ENCODE measurements at places on chromosomes 6 and 20.

GRCh38 chr20:44069203-44070011 lies 117.6 kb downstream of the JPH2 start:
- no peak for DNase-seq

- no peak for DNase-seq
Measured at GRCh38 chr6:138796771-138797170, 884 bp downstream of the ECT2L start.

GRCh38 chr6:41429506-41430504 lies 94.4 kb downstream of the NCR2 start:
- no peak for DNase-seq

DNA sequence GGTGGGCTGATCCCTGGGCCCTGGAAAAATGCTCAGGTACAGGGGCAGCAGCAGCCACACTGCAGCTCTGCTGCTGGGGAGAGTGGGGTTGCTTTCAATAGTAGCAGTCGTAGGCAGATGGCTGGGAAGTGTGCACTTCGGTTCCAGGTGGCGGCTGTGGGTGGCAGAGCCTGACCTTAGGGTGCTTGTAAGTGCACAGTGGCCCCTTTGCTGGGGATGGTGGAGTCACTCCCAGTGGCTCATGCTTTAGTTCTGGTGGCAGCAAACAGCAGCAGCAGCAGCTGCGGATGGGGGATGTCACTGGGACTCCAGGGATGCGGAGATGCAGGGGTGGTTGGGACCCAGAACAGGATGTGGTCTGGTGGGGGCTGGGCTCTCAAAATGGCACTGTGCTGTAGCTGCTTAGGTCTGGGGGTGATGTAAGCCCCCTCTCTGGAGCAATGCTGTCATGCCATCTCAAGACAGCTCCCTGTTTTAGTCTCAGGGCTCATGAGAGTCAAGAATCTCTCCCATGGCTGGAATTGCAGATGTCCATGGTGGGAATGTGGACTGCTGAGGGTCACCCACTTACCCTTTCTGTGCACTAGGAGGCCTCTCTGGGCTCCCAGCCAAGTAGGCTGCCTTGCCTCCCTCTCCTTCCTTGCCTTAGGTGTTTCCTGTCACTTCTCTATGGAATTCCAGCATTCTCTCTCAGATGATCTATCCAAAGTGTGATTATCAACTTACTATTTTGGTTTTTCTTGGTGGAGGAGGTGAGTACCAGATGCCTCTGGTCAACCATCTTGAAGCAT lies 146.7 kb upstream of the SLC22A23 start:
- DNase-seq: no peak

- DNase-seq: no peak
Measured at GRCh38 chr6:31227143-31227542, 44.7 kb downstream of the HLA-C start.

GRCh38 chr20:16692442-16692841 lies 37.4 kb upstream of the SNRPB2 start:
- no peak for DNase-seq

GRCh38 chr20:62349556-62350097 lies 17.5 kb downstream of the LAMA5 start:
- no peak for DNase-seq

- DNase-seq: no peak
Measured at GRCh38 chr20:6061544-6061943, 7.7 kb upstream of the LRRN4 start.

GRCh38 chr6:16519265-16520242 lies 241.7 kb downstream of the ATXN1 start:
- no peak for DNase-seq

- no peak for DNase-seq
Measured at GRCh38 chr6:28871335-28872156, 52.2 kb downstream of the TRIM27 start.

DNA sequence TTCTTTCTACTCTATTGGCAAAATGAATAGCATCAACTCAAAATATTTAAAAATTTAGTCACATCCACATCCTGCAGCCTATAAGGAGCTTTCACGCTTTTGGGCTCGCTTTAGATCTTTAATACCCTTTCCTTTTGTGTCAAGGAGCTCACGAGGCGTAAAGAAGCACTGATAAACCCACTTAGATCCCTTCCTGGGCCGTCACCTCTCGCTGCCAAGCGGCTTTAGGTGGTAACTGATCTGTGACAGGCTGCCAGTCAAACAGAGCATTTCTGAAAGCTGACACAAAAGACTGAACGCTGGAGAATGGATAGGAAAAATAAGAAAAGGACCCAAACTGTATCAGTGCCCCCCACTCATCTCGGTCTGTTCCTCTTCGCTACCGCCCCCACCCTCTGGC lies 385.7 kb upstream of the MMS22L start:
- DNase-seq: no peak

- DNase-seq: no peak
Measured at GRCh38 chr6:105488516-105489215, 85.8 kb upstream of the PREP start.

- no peak for DNase-seq
Measured at GRCh38 chr6:159074876-159075275, 30.1 kb upstream of the TAGAP start.

GRCh38 chr6:107972413-107973096 lies 14.5 kb upstream of the SEC63 start:
- DNase-seq: no peak

DNA sequence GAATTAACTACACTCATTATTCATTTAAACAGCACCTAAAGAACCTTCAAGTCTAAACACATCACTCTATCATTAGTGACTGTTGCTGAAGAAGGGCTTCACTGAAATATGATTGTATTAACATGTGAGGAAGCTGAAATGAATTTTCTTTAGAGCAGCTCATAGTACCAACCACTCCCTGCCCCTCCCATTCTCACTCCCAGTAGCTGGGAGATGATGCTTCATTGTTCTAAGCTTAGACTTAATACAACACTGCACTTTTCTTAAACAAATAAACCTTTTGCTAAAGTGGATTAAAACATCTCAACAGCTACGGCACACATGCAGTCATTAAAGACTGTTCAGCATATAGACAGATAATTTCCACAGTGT lies 63.1 kb downstream of the ATXN1 start:
- DNase-seq: no peak

DNA sequence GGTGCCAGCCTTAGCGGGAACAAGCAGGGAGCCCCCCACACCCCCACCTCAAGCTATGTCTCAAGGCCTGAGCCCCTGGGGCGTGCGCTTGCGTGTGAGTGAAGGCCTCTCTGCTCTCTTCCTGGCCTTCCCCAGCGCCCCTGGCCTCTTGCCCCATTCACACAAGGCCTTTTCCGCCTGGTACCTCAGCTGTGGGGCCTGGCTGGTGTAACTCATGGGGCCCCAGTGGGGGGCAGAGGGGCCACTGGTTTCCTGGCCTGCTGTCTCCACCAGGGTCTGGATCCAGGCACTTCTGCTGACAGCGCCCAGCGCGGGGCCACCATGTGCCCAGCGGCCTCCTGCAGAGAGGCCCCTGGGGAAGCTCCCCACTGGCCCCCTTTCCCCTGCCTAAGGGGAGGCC lies 34.7 kb downstream of the GNAS-AS1 start:
- no peak for DNase-seq

DNA sequence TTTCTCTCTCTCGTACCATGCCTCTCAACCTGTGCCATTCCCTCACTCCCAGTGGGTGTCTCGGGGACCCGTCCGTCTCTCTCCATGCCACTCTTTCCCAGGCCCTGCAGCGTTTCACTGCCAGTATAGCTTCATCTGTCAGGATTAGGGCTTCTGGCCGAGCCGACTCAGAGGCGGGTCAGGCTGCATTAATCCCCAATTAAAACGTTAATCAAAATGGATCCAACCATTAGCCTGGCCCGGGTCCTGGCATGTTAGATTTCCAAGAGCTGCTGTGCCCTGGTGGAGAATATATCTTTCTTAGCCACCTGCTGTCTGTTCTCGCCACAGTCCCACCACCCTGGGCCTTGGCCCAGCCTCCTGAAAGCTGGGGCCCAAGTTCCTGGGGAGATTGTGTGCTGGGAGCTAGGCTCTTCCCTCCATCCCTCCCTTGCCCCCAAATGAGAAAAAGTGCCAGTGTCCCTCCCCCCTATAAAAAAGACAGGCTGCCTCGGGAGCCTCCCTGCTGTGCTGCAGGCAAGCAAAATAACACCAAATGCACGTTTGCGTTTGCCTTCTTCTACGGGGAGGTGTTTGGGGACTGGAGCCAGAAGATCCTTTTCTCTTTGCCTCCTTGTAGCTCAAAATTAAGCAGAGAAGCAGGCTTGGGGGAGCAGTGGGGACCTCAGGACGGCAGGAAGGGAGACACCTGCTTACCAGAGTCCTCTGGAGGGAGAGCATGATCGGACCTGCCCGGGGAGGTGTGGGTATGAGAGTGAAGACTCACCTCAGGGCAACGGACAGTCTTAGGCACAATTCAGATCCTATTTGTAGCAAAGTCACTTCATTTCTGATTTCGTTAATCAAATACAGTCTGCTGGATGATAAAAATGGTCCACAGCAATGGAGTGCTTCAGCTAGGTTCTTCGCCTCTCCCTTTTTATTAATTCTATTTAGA lies 3.0 kb downstream of the KCNG1 start:
- no peak for DNase-seq

DNA sequence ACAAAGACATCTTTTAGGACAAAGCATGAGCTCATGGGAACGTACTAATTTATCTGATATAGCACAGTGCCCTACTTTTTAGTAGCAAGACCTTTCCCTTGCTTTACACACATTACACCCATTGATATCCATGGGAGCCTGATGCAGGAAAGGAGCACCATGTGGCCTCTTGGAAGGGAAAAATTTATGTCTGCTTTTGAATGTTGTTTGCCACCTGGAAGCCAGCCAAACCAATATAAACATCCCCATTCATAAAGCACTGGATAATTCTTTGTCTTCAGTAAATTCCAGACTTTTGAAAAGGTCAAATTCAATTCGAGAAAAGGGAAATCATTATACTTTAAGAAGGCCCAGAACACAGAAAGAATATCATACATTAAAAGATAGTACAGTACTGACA lies 152.3 kb upstream of the BEND6 start:
- DNase-seq: no peak

DNA sequence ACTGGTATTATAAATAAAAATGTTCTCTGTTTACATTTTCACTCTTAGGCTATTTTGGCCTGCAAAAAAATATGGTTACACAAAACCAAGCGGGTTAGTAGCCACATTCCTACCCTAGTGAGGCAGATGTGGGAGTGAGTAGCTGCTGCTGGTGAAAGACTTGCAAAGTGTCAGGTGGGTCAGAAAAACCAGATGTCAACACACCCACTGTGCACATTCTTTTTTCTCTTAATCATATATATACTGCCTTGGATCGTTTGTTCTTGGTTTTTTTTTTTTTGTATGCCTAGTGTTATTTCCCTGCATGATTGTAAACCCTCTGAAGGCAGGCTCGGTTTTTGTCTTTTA lies 68.0 kb upstream of the TFB1M start:
- no peak for DNase-seq

DNA sequence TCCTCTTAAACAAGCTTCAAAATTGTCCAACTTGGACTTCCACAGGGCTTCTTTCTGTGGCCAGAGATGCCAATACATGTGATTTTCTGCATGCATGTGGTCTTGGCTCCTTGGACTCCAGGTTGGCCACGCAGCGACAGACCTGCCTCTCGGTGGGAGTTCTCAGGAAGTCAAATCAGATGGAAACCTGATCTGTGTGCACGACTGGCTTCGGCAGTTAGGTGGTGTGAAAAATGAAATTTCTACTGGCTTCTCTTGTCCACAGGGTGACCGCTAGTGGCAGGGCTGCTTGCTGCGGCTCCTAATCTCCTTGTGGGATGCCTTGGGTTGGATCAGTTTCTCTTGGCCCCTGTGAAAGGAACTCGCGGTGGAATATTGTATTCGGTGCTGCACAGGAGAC lies 57.3 kb downstream of the PHACTR3 start:
- DNase-seq: no peak

DNA sequence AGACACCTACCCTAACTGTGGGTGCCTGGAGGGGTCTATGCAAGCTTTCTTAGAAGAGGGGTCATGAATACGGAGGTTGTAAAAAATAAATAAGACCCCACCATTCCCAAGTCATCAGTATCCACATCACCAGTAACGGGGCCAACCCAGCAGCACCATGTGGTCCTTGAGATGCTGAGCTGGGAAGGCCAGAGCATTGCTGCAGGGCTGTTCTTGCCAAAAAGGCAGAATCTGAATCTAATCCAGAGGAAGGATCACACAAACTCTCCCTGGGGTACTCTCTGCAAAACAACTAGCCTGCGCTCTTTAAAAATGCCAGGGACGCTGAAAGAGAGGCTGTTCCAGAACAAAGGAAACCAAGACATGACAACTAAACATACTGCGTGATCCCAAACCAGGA lies 43.2 kb downstream of the SSR1 start:
- DNase-seq: no peak

GRCh38 chr6:112439010-112439409 lies 91.9 kb downstream of the RFPL4B start:
- DNase-seq: no peak

DNA sequence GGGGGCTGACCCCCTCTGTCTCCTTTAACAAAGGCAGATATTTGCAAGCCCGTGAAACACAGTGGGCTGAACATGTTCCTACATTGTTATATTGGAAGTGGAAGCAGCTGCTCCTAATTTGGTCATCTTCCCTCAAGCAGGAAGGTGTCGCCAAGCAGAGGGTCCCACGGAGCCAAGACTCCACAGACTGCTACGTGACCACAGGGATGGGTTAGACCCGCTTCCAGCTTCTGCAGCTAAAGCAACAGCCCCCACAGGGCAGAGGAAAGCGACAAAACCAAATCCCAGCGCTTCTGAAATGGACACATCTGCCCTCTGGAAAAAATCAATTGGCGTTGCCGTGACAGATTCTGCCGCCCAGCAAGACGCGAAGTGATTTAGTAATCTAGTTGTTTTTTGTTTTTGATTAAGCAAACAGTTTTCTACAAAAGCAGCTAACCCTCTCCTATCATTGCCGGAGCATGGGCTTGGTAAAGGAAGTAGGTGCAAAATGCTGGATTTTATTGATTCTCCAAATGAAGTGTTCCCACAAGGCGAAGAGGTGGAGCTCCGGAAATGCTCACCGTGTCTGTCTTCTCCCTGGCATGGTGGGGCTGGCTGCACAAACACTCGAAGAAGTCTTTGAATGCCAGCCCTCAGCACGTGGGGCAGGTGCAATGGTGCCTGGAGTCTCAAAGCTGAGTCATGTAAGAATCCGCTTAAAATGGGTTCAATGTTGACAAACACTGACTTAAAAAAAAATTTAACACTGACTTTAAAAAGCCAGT lies 79.4 kb upstream of the FRMD1 start:
- DNase-seq: no peak

DNA sequence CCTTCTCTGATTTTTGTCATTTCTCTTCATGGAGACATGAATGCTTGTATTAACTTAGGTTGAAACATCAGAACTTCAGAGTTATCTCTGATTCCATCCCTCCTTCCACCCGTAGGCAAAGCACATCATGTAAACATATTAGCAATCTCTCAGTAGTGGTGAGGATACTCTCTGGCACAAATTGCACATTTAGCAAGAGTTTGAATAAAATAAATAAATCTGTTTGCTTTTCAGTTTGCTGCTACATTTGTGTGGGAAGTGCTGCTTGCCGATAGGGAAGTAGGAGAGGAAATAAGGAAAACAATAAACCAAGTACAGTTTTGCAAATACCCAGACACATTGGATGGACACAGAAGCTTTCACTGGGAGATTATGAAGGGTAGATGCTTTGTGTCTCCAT lies 359.0 kb downstream of the BCKDHB start:
- DNase-seq: no peak

GRCh38 chr6:32858194-32858593 lies 4.2 kb downstream of the PSMB9 start:
- DNase-seq: no peak

- DNase-seq: no peak
Measured at GRCh38 chr6:4906293-4907276, 97.3 kb downstream of the RPP40 start.

Measured in ascending aorta (tissue), 2 donors.